Endothelial cell of umbilical vein (primary cell): ENCODE measurements at places on chromosomes 3 and 15. TPM values are rescaled to one million over a fixed set of nuclear protein-coding genes. Genes with fewer than 3 reads are reported as not detected.

Gene IGF2BP2
- total RNA-seq = 122 and 130 TPM in 2 replicates

Gene MB21D2
- 7.2 and 7.4 TPM in 2 replicates for total RNA-seq

Gene NR2C2
- 58.4 and 59.8 TPM in 2 replicates for total RNA-seq

GRCh38 chr3:49805367-49805782, 2.3 kb downstream of the INKA1 start:
- no peaks in the 10 kb centered on the region for H3K27me3 ChIP-seq
- H3K4me1 ChIP-seq = peaks cover 39% of the 10 kb centered on the region
- H3K27ac ChIP-seq = peak overlapping the region; percentile 86
- no peak overlapping the region for H3K4me3 ChIP-seq
- DNase-seq = peak; percentile 93
- peaks cover 5% of the 10 kb centered on the region for H3K36me3 ChIP-seq

- no peak for DNase-seq
- no peak overlapping the region for H3K4me3 ChIP-seq
- no peaks in the 10 kb centered on the region for H3K4me1 ChIP-seq
- H3K27me3 ChIP-seq = no peaks in the 10 kb centered on the region
Observed at GRCh38 chr3:42214565-42215283, 51.3 kb downstream of the CCK start.

DNA sequence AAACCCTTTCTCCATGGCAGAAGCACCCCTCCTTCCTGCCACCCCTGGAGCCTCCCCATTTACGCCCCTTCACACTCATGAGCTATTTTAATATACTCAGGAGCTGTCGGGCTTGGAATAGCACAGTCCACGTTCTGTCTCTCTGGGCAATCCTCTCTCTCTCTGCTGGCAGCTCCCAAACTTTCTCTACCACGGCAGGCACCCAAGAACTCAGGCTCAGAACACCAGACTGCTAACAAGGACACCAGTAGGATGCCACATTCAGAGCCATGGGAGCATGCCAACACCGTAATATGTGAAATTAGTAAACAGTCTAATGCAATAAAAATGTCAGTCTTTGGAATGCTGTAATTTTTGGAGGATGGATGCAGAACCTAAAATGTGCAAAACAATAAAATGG, 19.3 kb downstream of the TNFAIP8L3 start:
- no peaks in the 10 kb centered on the region for H3K27me3 ChIP-seq
- H3K4me3 ChIP-seq = no peak overlapping the region
- H3K27ac ChIP-seq = no peak overlapping the region
- DNase-seq = no peak
- H3K36me3 ChIP-seq = no peaks in the 10 kb centered on the region

- no peak for DNase-seq
- no peaks in the 10 kb centered on the region for H3K4me1 ChIP-seq
- no peaks in the 10 kb centered on the region for H3K36me3 ChIP-seq
- no peak overlapping the region for H3K27ac ChIP-seq
- H3K27me3 ChIP-seq = no peaks in the 10 kb centered on the region
Observed at GRCh38 chr3:190539526-190539925, 25.6 kb downstream of the IL1RAP start.

- H3K27ac ChIP-seq = no peak overlapping the region
- H3K4me1 ChIP-seq = no peaks in the 10 kb centered on the region
- H3K4me3 ChIP-seq = no peak overlapping the region
- H3K27me3 ChIP-seq = no peaks in the 10 kb centered on the region
Observed at GRCh38 chr3:52752045-52752660, 18.6 kb downstream of the NEK4 start.

GRCh38 chr3:128279601-128279880, 126.3 kb downstream of the EEFSEC start:
- H3K4me1 ChIP-seq = peaks cover 19% of the 10 kb centered on the region
- no peak for DNase-seq
- no peak overlapping the region for H3K27ac ChIP-seq
